Smooth muscle cell of the coronary artery (primary cell): ENCODE measurements at places on chromosomes 11 and 22. TPM values are rescaled to one million over a fixed set of nuclear protein-coding genes. Genes with fewer than 3 reads are reported as not detected.

The LRRC4C gene
- under 0.01 and 0.38 TPM in 2 replicates for total RNA-seq

The APOA5 gene
- total RNA-seq = not detected in 2 replicates

The TTLL12 gene
- total RNA-seq = 16.4 and 16.7 TPM in 2 replicates

The UCP2 gene
- 0.60 TPM in 1 of 2 replicates, not detected in the other for total RNA-seq

The OR4D5 gene
- total RNA-seq = not detected in 2 replicates

The SCUBE2 gene
- total RNA-seq = 0.98 and 8.2 TPM in 2 replicates

The CD6 gene
- not detected in 2 replicates for total RNA-seq

The SCGB2A2 gene
- total RNA-seq = not detected in 2 replicates

The SRSF8 gene
- 5.6 and 13.0 TPM in 2 replicates for total RNA-seq

The TMEM191B gene
- total RNA-seq = 0.60 TPM in 1 of 2 replicates, not detected in the other

The VSIG2 gene
- not detected in 2 replicates for total RNA-seq

The MYO7A gene
- total RNA-seq = 0.08 and 0.23 TPM in 2 replicates

The SLC6A5 gene
- total RNA-seq = not detected in 2 replicates

The MYO18B gene
- total RNA-seq = under 0.01 and 6.7 TPM in 2 replicates

The ALDH3B2 gene
- not detected in 2 replicates for total RNA-seq

The SCO2 gene
- 0.12 and 1.2 TPM in 2 replicates for total RNA-seq

The SLC1A2 gene
- total RNA-seq = 0.15 and 71.1 TPM in 2 replicates

The DRG1 gene
- total RNA-seq = 79.5 and 104 TPM in 2 replicates

The XRRA1 gene
- total RNA-seq = 2.9 and 8.9 TPM in 2 replicates

The HMOX1 gene
- 24.1 and 94.4 TPM in 2 replicates for total RNA-seq

The ANKK1 gene
- under 0.01 and 0.12 TPM in 2 replicates for total RNA-seq

The DDIAS gene
- total RNA-seq = 0.70 and 1.4 TPM in 2 replicates

The OR5A1 gene
- not detected in 2 replicates for total RNA-seq

The TRIM34 gene
- 9.2 and 11.8 TPM in 2 replicates for total RNA-seq

The BRD1 gene
- total RNA-seq = 20.4 and 20.6 TPM in 2 replicates

The CDC42BPG gene
- under 0.01 and 0.08 TPM in 2 replicates for total RNA-seq
